Glutamatergic neuron (in vitro differentiated cells): ENCODE measurements at places on chromosomes 1 and 21.
A peak's percentile ranks its signal among the peaks of the same experiment; 100 is the strongest.

GRCh38 chr1:171902527-171902926 lies 61.2 kb downstream of the DNM3 start:
- no peaks in the 10 kb centered on the region for H3K27me3 ChIP-seq
- no peak overlapping the region for H3K27ac ChIP-seq
- H3K4me1 ChIP-seq, result peaks cover 7% of the 10 kb centered on the region
- H3K36me3 ChIP-seq, result no peaks in the 10 kb centered on the region

DNA sequence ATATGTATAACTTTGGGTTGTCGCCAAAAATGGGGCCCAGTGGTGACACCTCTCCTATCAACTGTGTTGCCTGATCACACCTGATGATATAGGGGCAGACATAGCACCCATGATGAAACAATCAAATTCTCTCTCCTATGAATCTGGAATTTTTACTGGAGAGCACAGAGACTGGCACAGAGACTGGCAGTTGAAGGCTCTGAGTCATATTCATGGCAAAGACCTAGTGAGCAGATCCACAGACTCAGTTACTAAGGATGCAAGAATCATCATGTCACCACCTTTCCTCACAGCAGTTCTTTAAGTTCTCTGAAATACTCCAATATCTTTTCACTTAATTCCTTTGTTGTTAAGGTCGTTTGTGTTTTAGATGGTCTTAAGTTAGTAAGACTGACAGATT lies 60.0 kb downstream of the APCS start:
- H3K36me3 ChIP-seq, result no peaks in the 10 kb centered on the region
- no peaks in the 10 kb centered on the region for H3K27me3 ChIP-seq
- no peaks in the 10 kb centered on the region for H3K4me1 ChIP-seq

GRCh38 chr1:180234369-180235076 lies 4.5 kb downstream of the LHX4 start:
- no peak overlapping the region for H3K27ac ChIP-seq
- H3K4me1 ChIP-seq, result peaks cover 17% of the 10 kb centered on the region

GRCh38 chr1:46456411-46456963 lies 33.1 kb upstream of the DMBX1 start:
- H3K27ac ChIP-seq, result no peak overlapping the region
- H3K4me1 ChIP-seq, result peaks cover 20% of the 10 kb centered on the region
- no peak for DNase-seq
- H3K27me3 ChIP-seq, result peaks cover 28% of the 10 kb centered on the region
- no peaks in the 10 kb centered on the region for H3K36me3 ChIP-seq
- H3K4me3 ChIP-seq, result no peak overlapping the region

- no peak overlapping the region for H3K27ac ChIP-seq
- DNase-seq, result no peak
- H3K4me1 ChIP-seq, result peaks cover 23% of the 10 kb centered on the region
- H3K27me3 ChIP-seq, result peaks cover 6% of the 10 kb centered on the region
Observed at GRCh38 chr1:111142356-111142975, 2.4 kb downstream of the CEPT1 start.

- H3K27me3 ChIP-seq, result no peaks in the 10 kb centered on the region
- peaks cover 5% of the 10 kb centered on the region for H3K4me1 ChIP-seq
- peaks cover 3% of the 10 kb centered on the region for H3K36me3 ChIP-seq
- H3K27ac ChIP-seq, result no peak overlapping the region
- peak overlapping the region; percentile 100 for H3K4me3 ChIP-seq
- no peak for DNase-seq
Observed at GRCh38 chr1:42845866-42846256, 552 bp upstream of the ZNF691 start.

GRCh38 chr1:181604482-181605249 lies 121.3 kb downstream of the CACNA1E start:
- H3K27me3 ChIP-seq, result peaks cover 2% of the 10 kb centered on the region
- DNase-seq, result no peak
- no peak overlapping the region for H3K27ac ChIP-seq
- no peaks in the 10 kb centered on the region for H3K4me1 ChIP-seq
- no peak overlapping the region for H3K4me3 ChIP-seq
- no peaks in the 10 kb centered on the region for H3K36me3 ChIP-seq

DNA sequence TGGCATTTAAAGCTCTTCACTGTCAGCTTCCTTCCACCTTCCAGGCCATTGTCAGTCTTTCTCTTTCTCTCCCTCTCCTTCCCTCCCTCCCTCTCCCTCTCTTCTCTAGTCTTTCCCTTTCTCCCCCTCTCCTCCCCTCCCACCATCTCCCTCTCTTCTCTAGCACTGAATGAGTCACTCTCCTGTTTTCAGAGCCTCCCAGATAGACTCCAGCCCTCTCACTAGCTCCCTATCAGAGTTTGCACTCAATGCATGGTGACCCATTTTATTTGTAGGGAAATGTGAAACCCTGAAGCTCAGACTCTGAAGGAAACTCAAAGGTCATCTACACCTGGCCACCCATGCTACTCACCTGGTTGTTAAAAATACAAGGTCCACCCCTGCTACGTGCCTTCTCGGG lies 4.4 kb upstream of the MATN1 start:
- H3K36me3 ChIP-seq, result no peaks in the 10 kb centered on the region
- H3K4me3 ChIP-seq, result no peak overlapping the region
- no peak for DNase-seq
- no peak overlapping the region for H3K27ac ChIP-seq

DNA sequence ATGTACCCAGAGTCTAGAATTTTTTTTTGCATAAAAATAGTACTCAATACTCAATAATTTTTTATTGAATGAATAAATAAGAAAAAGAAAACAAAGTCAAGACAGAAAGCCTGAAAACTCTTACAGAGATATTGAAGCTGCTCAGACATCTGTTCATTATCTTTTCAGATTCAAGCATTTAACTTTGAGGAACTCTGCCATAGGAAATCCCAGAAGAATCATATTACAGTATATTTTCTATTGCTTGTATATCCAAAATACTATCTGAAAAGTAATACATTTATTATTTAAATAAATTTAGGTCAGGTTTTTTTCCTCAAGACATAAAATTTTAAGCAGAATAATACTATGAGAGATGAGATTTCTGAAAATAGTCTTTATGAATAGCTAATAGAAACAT lies 755.9 kb upstream of the ADGRL4 start:
- no peaks in the 10 kb centered on the region for H3K4me1 ChIP-seq
- no peaks in the 10 kb centered on the region for H3K27me3 ChIP-seq
- no peak overlapping the region for H3K4me3 ChIP-seq
- H3K36me3 ChIP-seq, result no peaks in the 10 kb centered on the region
- no peak for DNase-seq

- peaks cover 8% of the 10 kb centered on the region for H3K36me3 ChIP-seq
- DNase-seq, result peak; percentile 32
- H3K4me1 ChIP-seq, result peaks cover 27% of the 10 kb centered on the region
- H3K4me3 ChIP-seq, result peak overlapping the region; percentile 97
- peaks cover 11% of the 10 kb centered on the region for H3K27me3 ChIP-seq
- peak overlapping the region; percentile 62 for H3K27ac ChIP-seq
Observed at GRCh38 chr1:168134642-168135041, 2.1 kb downstream of the GPR161 start.

DNA sequence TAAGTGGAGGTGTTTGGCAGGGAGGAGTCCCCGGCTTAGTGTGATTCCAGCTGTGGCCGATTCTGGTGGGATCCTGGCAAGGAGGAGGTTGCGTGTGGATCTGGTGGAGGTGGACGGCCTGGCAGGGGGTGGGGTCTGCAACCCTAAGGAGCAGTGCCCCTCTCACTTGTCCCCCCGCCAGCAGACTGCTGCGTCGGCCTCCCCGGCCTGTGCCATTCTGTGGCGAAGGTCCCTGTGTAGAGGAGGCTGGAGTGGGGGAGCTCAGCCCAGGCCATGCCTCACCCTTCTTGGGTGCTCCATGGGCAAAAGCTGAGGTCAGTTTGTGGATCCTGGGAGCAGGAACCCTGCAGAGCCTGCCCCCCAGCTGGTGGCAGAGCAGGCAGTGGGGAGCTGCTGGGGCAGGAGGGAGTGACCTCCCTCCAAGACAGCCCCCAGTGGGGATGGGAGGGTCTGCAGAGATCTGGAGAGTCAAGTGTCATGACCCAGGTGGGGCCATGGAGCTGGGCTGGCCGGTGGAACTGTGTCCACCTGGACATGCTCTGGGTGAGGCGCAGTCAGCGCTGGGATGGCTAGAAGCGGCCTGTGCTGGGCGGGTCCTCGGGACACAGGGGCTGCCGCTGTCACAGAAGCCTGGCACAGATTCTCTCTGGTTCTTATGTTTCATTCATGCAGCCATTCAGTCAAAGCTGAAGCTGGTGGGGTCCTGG lies 5.3 kb downstream of the MIB2 start:
- H3K4me3 ChIP-seq, result no peak overlapping the region
- H3K4me1 ChIP-seq, result peaks cover 8% of the 10 kb centered on the region
- H3K36me3 ChIP-seq, result no peaks in the 10 kb centered on the region
- peak overlapping the region; percentile 1 for H3K27ac ChIP-seq

DNA sequence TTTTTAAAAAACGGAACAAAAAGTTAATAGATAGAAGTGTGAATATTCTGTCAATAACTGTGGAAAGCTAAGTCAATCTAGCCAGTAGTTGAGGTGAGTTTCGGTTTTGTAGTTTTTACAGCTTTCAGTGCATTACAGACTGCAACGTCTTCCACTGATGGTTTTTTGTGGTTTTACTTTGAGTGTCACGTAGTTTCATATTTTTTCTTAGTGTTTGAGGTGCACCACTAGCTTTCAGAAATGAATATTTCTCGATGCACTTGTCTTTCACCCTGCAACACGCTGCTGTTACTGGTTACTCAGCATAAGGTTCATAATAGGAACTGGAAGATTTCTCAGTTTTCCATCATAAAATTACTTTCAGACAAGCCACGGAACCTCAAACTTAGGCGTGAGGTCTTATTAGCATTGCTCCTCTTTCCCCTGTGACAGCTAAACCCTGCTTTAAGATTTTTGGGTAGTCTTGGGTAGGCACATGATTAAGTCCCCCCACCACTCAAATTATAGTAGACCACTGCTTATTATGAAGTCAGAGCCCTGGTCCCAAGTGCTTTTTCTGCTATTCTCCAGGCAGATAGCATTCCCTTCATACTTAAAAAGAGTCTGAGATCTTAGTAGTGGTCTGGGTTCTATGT lies 1412.7 kb downstream of the KCNT2 start:
- peaks cover 4% of the 10 kb centered on the region for H3K4me1 ChIP-seq
- H3K36me3 ChIP-seq, result no peaks in the 10 kb centered on the region
- no peak overlapping the region for H3K27ac ChIP-seq
- H3K27me3 ChIP-seq, result peaks cover 4% of the 10 kb centered on the region
- H3K4me3 ChIP-seq, result no peak overlapping the region

DNA sequence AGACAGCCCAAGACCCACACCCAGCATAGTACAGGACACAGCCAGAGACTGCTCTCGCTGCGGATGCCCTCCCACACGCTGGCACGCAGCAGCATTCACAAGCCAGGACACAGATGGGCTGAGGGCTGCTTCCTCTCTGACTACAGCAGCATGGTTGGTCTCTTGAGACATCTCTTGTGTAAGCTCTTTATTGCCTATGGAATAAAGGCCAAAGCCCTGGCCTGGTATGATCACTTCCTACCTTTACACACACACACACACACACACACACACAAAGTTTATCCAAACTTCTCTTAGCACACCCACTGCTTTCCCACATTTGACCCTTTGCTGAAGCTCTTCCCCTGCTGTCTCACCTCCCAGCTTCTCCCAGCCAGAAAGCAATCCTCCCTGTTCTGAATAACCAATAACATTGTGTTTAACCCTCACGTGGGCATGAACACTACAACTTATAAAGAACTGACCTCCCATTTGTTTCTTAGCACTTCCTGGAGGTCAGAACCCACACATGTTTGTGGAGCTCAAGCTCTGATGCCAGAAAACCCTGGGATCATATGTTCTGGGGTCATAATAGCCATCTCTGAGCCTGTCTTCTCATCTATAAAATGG lies 1.2 kb upstream of the LUZP1 start:
- peak overlapping the region; percentile 96 for H3K27ac ChIP-seq
- H3K27me3 ChIP-seq, result peaks cover 3% of the 10 kb centered on the region
- no peaks in the 10 kb centered on the region for H3K36me3 ChIP-seq
- H3K4me3 ChIP-seq, result peak overlapping the region; percentile 80
- peaks cover 16% of the 10 kb centered on the region for H3K4me1 ChIP-seq
- peak; percentile 76 for DNase-seq

- H3K4me3 ChIP-seq, result no peak overlapping the region
- peaks cover 6% of the 10 kb centered on the region for H3K27me3 ChIP-seq
- H3K4me1 ChIP-seq, result peaks cover 7% of the 10 kb centered on the region
- H3K27ac ChIP-seq, result no peak overlapping the region
- peaks cover 20% of the 10 kb centered on the region for H3K36me3 ChIP-seq
Observed at GRCh38 chr1:41566274-41566885, 81.9 kb upstream of the EDN2 start.

- peaks cover 1% of the 10 kb centered on the region for H3K27me3 ChIP-seq
- H3K36me3 ChIP-seq, result no peaks in the 10 kb centered on the region
- no peak for DNase-seq
- H3K4me1 ChIP-seq, result no peaks in the 10 kb centered on the region
Observed at GRCh38 chr1:222106377-222106776, 364.5 kb upstream of the DUSP10 start.

DNA sequence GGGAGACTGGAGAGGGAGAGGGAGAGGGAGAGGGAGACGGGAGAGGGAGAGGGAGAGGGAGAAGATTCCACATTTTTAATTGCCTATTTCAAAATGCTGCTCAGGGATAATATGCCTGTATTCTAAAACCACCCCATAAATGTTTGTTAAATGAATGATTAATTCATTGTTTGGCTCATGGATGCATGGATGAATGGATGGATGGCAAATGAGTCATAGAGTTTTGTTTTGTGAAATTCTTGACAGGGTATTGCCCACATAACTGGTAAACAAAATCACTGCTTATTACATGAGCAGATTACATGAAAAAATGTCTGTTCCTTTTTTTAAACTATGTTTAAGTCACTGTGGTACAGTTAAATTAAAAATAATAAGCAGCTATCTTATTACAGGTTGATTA lies 220.4 kb downstream of the ZP4 start:
- peaks cover 6% of the 10 kb centered on the region for H3K36me3 ChIP-seq
- H3K27ac ChIP-seq, result no peak overlapping the region
- H3K4me1 ChIP-seq, result peaks cover 5% of the 10 kb centered on the region
- DNase-seq, result no peak
- no peak overlapping the region for H3K4me3 ChIP-seq
- no peaks in the 10 kb centered on the region for H3K27me3 ChIP-seq

GRCh38 chr1:245412306-245412705 lies 257.5 kb downstream of the KIF26B start:
- H3K27ac ChIP-seq, result no peak overlapping the region
- no peak overlapping the region for H3K4me3 ChIP-seq
- no peaks in the 10 kb centered on the region for H3K36me3 ChIP-seq

GRCh38 chr1:237583270-237583669 lies 307.5 kb downstream of the ZP4 start:
- H3K4me3 ChIP-seq, result no peak overlapping the region
- H3K27ac ChIP-seq, result no peak overlapping the region
- DNase-seq, result no peak
- H3K27me3 ChIP-seq, result peaks cover 3% of the 10 kb centered on the region
- H3K36me3 ChIP-seq, result peaks cover 12% of the 10 kb centered on the region

GRCh38 chr1:37926038-37926924 lies 20.6 kb downstream of the INPP5B start:
- H3K27ac ChIP-seq, result no peak overlapping the region
- no peak for DNase-seq
- peaks cover 3% of the 10 kb centered on the region for H3K4me1 ChIP-seq
- H3K27me3 ChIP-seq, result no peaks in the 10 kb centered on the region
- no peak overlapping the region for H3K4me3 ChIP-seq

GRCh38 chr1:15557594-15557993 lies 27.3 kb downstream of the AGMAT start:
- DNase-seq, result no peak
- no peaks in the 10 kb centered on the region for H3K4me1 ChIP-seq
- no peak overlapping the region for H3K4me3 ChIP-seq
- no peak overlapping the region for H3K27ac ChIP-seq
- no peaks in the 10 kb centered on the region for H3K27me3 ChIP-seq
- no peaks in the 10 kb centered on the region for H3K36me3 ChIP-seq
